Stimulated activated CD4-positive, alpha-beta T cell treated with anti-CD3 and anti-CD28 coated beads, Interleukin-2, amount 100 ng/mL, for 24 hours (primary cell): ENCODE measurements at places on chromosomes 2 and 18.

DNA sequence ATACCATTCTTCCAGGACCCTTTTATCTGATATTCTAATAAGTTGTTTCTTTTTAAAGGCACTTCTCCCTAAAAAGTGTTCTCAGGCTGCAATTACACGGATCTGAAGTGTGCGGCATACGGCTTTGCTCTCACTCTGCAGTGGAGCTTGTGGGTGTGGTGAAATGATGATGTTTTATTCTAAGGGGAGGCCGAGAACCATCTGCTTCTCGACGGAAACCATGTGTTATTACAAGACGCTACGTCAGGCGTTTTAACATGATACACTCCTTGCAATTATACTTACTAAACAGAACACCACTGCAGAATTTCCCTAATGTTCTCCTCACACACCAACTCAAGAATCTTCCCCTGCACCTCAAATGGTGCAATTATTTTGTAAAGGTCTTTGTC is 34.9 kb upstream of the CTDP1 start:
- DNase-seq, result no peak

- DNase-seq, result no peak
Observed at GRCh38 chr18:8747440-8747937, 42.1 kb downstream of the MTCL1 start.

DNA sequence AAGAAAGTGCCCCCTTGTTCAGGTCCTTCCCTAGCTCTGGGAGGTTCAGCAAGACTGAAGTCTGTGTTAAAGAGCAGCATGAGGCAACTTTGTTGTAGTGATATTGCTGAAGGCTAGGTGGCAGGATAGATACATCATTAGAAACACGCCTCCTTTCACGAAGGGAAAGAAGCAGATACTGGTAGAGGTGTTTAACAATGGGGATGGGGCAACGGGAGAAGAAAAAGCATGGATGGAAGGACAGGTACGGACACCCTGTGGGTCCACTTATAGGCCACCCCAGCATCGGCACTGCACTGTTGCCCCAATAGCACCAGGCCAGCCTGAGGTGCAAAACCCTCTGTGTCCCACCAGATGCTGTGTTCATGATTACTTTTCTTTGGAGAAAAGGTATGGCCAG is 3.5 kb upstream of the IGFBP5 start:
- DNase-seq, result no peak

DNA sequence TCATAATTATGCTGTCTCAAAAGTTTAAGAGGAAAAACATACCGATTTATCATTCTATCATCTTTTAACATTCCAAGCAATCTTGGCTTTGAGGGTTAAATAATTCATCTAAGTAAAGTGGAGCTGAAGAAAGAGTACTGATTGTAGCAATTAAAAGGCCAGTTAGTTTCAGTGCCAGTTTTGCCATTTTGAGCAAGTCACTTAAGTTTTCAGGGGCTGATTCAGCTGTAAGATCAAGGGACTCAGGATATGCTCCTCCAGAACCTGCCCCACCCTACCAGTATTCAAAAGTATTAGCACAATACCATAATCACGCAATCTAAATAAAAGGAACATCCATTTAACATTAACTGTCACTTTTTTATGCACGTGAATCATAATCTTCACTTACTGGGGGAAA is 1.9 kb downstream of the SS18 start:
- DNase-seq, result no peak

DNA sequence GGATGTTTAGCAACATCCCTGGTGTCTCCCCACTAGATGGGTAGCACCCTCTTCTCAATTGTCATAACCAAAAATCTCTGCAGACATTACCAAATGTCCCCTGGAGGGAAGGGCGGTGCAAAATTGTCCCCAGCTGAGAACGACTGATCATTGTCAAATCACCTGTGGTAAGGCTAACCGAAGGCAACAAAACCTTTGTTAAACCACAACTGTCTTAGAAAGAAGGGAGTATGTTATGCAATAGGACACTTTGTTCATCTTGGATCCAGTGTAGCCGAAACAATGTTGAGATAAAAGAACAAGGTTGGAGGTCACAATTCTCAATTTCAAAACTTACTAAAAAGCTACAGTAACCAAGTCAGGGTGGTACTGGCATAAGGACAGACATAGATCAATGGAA is 50.3 kb upstream of the ST3GAL5 start:
- DNase-seq, result no peak

GRCh38 chr2:101349893-101350662 is 37.2 kb downstream of the CREG2 start:
- no peak for DNase-seq
